Kidney epithelial cell (primary cell): ENCODE measurements at places on chromosomes 7 and 10.

- no peak for DNase-seq
Observed at GRCh38 chr7:43697690-43698089, 31.6 kb downstream of the COA1 start.

- peak; percentile 75 for DNase-seq
Observed at GRCh38 chr7:44618753-44619152, 12.3 kb downstream of the OGDH start.

DNA sequence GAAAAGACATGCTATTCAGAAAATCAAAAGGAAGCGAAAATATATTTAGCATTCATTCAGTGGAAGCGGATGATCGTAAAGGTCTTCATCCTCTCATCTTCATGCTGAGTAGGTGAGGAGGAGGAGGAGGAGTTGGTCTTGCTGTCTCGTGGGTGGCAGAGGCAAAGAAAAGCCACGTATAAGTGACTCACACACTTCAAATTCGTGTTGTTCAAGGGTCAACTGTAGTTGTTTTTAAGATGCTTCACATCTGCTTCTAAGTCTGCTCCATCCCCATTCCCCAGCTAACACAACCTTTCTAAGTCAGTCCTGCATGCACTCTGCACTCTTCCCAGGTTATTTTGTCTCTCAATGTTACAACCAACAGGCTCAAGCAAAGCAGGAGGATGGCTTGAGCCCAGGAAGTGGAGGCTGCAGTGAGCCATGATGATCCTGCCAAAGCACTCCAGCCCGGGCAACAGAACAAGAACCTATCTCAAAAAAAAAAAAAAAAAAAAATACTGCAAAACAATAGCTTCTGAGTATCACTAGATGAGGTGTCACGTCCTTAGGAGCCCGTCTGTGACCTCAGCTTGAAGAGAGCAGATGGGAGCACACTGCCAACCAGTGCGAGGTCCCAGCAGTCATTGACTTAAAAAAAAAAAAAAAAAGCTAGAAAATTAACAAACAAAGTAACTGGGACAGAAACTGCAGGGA, 70.5 kb downstream of the SFMBT2 start:
- no peak for DNase-seq

- no peak for DNase-seq
Observed at GRCh38 chr10:123743441-123744223, 77.5 kb downstream of the GPR26 start.

GRCh38 chr7:122597277-122597676, 101.6 kb downstream of the RNF133 start:
- DNase-seq: no peak

- DNase-seq: no peak
Observed at GRCh38 chr10:94292434-94293090, 70.2 kb downstream of the NOC3L start.

DNA sequence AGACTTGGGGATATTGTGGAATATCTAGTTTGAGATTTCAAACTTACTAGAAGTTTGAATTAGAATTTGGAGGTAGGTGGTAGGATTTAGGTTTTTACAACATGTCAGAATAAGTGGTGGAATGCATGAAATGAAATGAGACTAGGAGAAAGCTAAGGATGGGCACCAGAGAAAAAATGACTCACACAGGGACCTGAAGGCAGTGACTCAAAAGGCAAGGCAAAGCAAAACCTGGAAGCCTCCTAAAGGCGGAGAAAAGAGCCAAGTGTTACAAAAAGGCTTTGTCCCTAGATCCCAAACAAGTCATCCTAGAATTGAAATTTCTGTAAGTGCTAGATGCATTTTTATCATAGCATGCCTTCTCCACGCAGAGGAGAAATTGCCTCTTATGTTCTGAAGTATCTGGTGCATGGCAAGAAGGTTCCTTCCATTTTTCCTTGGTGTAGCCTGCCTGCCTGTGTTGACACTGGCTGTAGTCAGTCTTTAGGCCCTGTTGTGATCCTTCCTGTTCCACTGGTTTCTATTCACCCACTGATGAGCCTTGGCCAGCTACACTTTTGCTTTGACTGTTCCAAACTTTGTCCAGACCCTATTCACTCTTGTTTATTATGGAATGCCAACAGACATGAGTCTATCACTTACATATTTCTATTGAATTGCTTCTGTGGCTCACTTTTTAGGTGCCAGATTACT, 109.3 kb downstream of the ETV1 start:
- peak; percentile 39 for DNase-seq

- DNase-seq: no peak
Observed at GRCh38 chr10:68471063-68471585, 649 bp downstream of the DNA2 start.

- DNase-seq: no peak
Observed at GRCh38 chr10:117133273-117134055, 4.6 kb downstream of the VAX1 start.

DNA sequence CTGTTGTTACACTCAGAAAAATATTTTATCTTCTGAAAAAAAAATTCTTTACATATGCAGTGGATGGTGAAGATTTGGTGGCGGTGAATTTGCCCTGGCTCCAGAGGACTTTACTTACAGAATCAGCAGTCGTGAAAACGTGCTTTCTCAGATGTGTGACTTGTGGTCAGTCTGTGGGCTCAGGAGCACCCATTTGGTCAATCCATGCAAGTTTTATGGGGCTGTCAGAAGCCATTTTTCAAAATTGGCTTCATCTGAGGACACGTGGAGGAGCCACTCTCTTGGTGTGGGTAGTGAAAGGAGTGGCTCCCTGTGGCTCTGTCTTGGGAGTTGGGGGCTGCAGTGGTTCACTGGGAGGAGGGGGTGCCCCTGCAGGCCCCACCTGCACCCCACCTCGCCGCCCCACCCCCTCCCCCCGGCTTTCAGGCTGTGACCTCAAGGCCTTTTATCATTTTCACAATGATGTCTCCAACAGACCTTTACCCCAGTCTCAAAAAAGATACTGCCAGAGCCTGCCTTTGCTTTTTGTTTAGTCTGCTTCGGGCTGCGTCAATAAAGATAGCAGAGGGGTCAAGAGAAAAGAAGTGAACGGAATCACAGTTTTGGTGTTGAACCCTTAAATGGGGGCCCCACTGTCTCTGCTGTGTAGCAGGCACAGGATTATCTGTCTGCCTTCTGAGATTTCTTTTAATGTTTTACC, 137.4 kb downstream of the MGMT start:
- DNase-seq: no peak

DNA sequence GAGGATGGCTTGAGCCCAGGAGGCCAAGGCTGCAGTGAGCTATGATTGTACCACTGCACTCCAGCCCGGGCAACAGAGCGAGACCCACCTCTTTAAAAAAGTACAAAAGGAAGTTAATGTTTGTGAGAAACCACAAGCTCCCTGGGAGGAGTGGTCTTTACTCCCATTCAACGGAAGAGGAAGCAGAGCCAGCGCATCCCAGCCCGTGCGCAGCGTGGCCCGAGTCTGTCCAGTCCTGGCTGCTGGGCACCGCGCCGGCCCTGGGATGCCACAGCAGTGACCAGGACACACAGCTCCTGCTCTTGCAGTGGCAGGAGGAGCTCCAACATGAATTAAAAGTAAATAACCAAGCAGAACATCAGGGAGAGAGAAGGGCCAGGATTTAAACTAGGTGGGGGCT, 68.4 kb downstream of the ELFN1 start:
- no peak for DNase-seq

DNA sequence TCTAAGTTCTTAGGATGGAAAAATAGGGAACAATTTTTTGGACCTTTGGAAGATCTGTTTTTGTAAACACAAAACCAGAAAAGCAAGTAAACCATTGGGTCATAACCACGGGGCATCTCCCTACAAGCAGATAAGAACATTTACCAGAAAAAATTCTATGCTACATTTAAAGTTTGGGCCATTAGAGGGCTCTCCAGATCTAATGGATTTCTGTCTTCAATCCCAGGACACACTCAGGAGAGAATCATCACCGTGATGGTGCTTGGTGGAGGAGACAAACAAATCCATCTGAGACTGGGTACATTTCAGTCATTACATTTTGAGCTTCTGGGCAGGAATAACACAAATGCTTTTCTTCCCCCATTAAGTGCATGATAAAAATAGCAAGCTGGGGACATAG, 178.4 kb upstream of the TARP start:
- no peak for DNase-seq

- no peak for DNase-seq
Observed at GRCh38 chr7:149498811-149499210, 1.2 kb upstream of the ZNF746 start.

GRCh38 chr10:99537086-99537988, 4.6 kb downstream of the NKX2-3 start:
- no peak for DNase-seq

- DNase-seq: no peak
Observed at GRCh38 chr10:88190540-88191235, 327.3 kb downstream of the PTEN start.

GRCh38 chr7:936386-937054, 18.0 kb downstream of the ADAP1 start:
- no peak for DNase-seq

DNA sequence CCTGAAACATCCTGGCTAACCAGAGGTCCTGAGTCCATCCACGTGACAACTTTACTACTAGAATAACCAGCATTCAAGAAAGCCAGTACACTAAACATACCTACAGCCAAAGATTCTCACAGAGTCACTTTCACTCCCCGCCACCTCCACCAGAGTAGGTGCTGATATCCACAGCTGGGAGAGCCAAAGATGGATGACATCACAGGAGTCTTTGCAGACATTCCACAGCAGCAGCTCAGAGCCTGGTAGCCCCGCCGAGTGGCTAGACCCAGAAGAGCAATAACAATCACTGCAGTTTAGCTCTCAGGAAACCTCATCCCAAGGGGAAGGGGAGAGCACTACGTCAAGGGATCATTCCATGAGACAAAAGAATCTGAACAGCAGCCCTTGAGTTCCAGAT, 13.5 kb upstream of the ADAM22 start:
- no peak for DNase-seq
